ENCODE measurements at places on chromosomes 7 and 10.

- no peak overlapping the region for H3K4me3 ChIP-seq
- DNase-seq: no peak
- H3K27ac ChIP-seq: no peak overlapping the region
- no peaks in the 10 kb centered on the region for H3K27me3 ChIP-seq
- no peaks in the 10 kb centered on the region for H3K36me3 ChIP-seq
- no peaks in the 10 kb centered on the region for H3K4me1 ChIP-seq
Observed at GRCh38 chr10:7389844-7390243, 21.0 kb downstream of the SFMBT2 start.

DNA sequence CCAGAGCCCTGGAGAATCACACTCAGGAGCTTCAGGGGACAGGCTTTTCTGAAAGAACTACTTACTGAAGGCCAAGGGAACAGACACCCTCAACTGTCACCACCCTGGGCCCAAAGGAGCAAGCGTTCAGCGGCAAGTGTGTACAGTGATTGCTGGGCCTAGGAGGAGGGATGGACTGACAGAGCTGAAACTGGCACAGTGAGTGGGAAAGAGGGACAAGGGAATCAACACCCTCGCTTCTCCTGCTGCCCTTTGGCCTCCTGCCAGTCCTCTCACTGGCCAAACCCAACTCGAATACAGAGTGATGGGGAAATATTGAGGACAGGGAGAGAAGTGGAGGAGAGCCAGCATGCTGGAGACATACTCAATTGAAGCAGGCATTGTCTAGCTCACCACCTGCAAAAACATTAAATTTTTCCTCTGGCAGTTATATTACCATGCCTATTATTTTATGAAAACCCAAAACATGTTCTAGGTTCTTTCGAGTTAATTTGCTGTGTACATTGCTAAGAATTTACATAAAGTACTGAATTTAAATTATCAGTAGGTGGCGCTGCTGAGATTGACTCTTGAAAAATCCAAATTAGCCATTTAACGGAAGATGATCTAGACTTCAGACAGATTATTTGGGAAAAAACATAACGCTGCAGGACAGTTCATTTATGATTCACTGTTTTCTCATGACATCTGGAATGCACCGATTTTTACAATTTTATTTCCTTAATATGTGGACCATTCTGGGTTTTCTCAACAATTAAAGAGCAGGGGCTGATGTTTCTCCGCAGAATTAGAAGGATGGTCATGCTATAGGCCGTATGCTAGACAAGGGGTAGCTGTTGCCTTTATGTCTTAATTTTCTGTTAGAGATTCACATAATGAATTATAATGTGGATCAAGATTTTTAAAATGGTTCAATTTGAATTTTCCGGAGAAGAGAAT lies 14.7 kb upstream of the TMEM236 start:
- H3K4me1 ChIP-seq: no peaks in the 10 kb centered on the region
- DNase-seq: no peak
- no peaks in the 10 kb centered on the region for H3K36me3 ChIP-seq
- no peak overlapping the region for H3K27ac ChIP-seq
- no peak overlapping the region for H3K4me3 ChIP-seq

- H3K4me3 ChIP-seq: no peak overlapping the region
- no peak overlapping the region for H3K27ac ChIP-seq
- DNase-seq: no peak
- peaks cover 6% of the 10 kb centered on the region for H3K4me1 ChIP-seq
- H3K27me3 ChIP-seq: no peaks in the 10 kb centered on the region
Observed at GRCh38 chr10:35428521-35428920, 92.2 kb downstream of the CCNY start.

- H3K4me3 ChIP-seq: no peak overlapping the region
- no peaks in the 10 kb centered on the region for H3K27me3 ChIP-seq
- H3K36me3 ChIP-seq: no peaks in the 10 kb centered on the region
- no peaks in the 10 kb centered on the region for H3K4me1 ChIP-seq
Observed at GRCh38 chr7:134931487-134931886, 54.8 kb upstream of the AGBL3 start.

GRCh38 chr10:30784897-30785605 lies 155.5 kb upstream of the LYZL2 start:
- H3K27me3 ChIP-seq: no peaks in the 10 kb centered on the region
- DNase-seq: peak; percentile 76
- no peaks in the 10 kb centered on the region for H3K4me1 ChIP-seq
- H3K36me3 ChIP-seq: no peaks in the 10 kb centered on the region
- peak overlapping the region; percentile 96 for H3K27ac ChIP-seq

GRCh38 chr7:145633513-145633912 lies 483.1 kb upstream of the CNTNAP2 start:
- no peaks in the 10 kb centered on the region for H3K36me3 ChIP-seq
- H3K4me1 ChIP-seq: no peaks in the 10 kb centered on the region
- no peak overlapping the region for H3K4me3 ChIP-seq
- no peak for DNase-seq
- no peak overlapping the region for H3K27ac ChIP-seq

DNA sequence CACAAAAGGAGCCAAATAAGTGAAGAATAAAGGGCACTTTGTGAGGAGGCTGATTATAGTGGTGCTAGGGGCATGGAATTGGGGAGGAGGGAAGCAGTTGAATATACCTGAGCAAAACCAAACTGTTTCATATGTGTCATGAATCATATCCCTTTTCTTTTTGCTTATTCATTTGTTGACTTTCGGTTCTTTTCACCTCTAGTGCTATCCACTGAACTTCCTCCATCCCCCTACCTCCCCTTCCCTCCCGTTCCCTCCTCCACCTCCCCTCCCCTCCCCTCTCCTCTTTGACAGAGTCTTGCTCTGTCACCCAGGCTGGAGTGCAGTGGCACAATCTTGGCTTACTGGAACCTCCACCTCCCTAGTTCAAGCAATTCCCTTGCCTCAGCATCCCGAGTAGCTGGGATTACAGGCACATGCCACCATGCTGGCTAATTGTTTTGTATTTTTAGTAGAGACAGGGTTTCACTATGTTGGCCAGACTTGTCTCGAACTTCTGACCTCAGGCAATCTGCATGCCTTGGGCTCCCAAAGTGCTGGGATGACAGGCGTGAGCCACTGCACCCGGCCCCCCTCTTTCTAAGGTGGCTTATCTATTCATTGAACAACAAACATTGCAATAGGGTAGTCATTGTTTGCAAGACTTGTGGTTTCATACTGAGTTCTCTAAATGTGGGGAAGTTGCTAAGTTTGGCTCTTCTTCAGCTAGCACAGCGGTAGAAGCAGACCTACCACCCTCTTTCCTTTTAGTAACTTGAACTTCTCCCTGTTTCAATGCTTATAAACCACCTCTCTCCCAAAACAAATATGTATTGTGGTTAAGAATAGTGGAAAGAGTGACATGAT lies 150.4 kb upstream of the PRPS1L1 start:
- no peak overlapping the region for H3K4me3 ChIP-seq
- H3K27me3 ChIP-seq: no peaks in the 10 kb centered on the region
- no peaks in the 10 kb centered on the region for H3K36me3 ChIP-seq
- no peak for DNase-seq
- peaks cover 5% of the 10 kb centered on the region for H3K4me1 ChIP-seq
- H3K27ac ChIP-seq: no peak overlapping the region

DNA sequence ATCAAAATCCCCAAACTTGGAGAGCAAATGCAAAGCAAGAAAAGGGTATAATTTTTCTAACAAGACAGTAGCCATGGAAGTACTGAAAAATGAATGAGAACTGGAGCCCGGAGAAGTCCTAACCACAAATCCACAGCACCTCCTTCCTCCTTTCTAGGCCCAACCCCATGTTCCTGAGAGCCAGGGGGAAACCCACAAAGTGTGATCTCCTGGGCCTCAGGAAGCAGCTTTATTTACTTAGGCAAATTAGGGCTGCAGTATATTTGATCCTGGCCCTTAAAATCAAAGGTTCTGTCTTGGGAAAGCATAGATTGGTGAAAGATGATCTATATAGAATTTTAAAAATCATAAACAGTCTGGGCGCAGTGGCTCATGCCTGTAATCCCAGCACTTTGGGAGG lies 103.0 kb downstream of the DOCK4 start:
- no peak for DNase-seq
- no peak overlapping the region for H3K4me3 ChIP-seq
- no peaks in the 10 kb centered on the region for H3K36me3 ChIP-seq
- H3K27ac ChIP-seq: no peak overlapping the region

DNA sequence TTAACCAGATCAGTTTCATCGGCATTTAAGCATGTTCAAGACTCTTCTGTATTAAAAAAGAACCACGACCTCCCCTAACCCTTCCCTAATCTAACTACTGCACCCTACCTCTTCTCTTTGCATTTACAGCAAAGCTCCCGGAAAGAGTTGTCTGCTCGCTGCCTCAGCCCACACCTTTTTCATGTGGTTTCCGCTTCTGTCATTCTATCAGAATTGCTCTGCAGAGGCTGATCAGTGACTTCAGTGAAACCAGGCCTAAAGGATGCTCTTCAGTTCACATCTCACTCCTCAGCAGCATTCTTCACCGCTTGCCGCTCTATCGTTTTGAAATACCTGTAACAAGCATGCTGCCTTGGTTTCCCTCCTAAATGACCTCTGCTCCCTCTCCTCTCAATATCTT lies 160.9 kb downstream of the SDK1 start:
- H3K27me3 ChIP-seq: no peaks in the 10 kb centered on the region
- H3K4me1 ChIP-seq: no peaks in the 10 kb centered on the region
- DNase-seq: no peak
- H3K4me3 ChIP-seq: no peak overlapping the region
- no peaks in the 10 kb centered on the region for H3K36me3 ChIP-seq
- H3K27ac ChIP-seq: no peak overlapping the region

DNA sequence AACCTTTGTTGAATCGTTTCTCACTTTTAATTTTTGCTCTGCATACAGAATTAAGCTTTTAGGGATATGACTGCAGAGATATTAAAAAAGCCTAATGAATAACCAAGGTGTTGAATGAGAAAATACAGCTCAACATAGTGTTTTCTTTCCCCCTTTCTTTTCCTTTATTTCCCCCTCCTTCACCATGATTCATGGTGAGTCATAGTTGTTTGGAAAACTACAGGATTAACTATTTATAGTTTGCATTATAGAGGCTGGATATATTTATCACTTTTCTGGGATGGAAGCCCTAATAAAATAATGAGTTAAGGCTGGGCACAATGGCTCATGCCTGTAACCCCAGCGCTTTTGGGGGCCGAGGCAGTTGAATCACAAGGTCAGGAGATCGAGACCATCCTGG lies 115.0 kb downstream of the DNAJB9 start:
- H3K4me1 ChIP-seq: no peaks in the 10 kb centered on the region
- H3K27me3 ChIP-seq: no peaks in the 10 kb centered on the region
- DNase-seq: no peak
- H3K4me3 ChIP-seq: no peak overlapping the region
- H3K27ac ChIP-seq: no peak overlapping the region
- H3K36me3 ChIP-seq: no peaks in the 10 kb centered on the region

Measured in uterus (tissue), 4 donors.